HFF-Myc (cell line): ENCODE measurements at places on chromosomes 3 and 15.

GRCh38 chr15:73052653-73053397 is 562 bp downstream of the NEO1 start:
- no peak for DNase-seq

- DNase-seq, result no peak
Measured at GRCh38 chr15:92391640-92392039, 2.0 kb upstream of the ST8SIA2 start.

DNA sequence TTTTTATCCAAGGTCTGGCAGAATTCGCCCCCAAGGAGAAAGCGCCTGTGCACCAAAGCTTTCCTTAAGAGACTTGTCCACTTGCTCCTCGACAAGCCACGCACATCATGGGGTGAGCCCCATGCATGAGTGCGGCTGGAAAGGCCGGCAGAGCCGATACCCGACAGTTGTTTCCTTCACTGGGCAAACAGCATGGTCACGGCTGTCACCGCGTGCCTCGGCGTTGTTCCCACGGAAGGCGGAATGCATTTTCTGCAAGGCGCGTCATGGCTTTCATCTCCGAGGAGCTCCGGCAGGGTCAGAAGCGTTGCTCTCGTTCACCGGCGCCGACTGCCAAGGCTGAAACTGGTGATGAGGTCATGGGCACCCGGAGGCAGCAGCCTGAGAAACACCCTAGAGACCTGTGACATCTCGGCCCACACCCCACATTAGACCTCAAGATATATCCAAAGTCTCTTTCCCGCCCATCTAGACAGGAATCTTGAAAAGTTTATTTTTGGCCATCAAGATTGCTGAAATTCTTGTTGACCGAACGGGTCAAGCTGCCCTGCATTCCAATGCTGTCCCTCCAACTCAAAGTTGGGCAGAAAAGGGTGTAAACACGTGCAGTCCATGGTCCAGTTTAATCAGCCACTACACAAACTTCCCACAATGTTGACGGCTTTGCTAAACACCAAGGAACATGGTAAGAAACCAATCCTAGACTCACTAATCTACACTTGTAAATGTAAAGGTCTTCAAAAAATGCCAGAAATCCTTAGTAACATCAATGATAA is 604 bp upstream of the TJP1 start:
- DNase-seq, result no peak

DNA sequence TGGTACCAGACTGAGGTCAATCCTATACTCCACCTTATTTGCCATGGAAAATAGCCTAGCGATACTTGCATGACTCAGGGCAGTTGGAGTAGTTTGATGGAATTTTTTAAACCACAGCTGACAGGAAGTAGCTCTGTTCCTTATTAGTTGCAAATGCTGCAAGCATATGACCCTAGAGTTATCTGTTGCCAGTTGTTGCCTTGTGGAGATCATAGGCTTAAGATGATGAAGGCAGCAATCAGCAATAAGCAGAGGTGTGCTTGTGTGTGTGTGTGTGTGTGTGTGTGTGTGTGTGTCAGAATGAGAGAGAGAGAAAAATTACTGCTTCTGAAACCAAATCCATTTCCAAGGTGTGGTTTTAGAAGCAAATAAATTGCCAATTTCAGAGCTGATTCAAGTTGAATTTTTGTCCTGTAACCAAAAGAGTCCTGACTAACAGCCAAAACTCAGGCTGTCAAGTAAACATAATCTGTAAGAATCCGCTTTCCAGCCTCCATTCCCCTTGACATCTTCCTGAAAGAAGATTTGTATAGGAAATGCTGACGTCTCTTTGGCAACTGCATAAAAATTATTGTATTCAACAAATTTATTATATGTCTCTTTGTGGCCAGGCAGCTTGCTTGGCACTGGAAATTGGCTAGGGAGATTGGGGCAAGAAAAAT is 141.2 kb downstream of the SERPINI1 start:
- peak; percentile 63 for DNase-seq

DNA sequence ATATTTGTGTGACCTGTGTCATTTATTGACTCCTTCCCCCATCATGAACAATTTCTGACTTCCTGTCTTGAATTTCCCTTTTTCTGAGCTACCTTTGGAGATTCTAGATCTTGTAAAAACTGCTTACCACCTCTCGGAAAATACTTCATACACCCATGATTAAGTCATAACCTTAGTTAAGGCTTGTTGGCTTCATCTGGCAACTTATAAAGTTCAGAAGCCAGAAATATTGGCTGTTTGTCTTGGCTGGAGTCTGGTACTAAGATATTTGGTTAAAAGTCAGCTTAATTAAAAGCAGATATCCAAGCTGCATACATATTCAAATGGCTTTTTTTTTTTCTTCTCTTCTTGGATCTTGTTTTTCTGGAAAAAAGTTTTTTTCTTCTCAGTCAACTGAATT is 37.3 kb upstream of the B3GALNT1 start:
- peak; percentile 55 for DNase-seq

GRCh38 chr3:87710028-87710427 is 348.8 kb downstream of the CGGBP1 start:
- no peak for DNase-seq

GRCh38 chr15:91278951-91279350 is 178.9 kb downstream of the SV2B start:
- no peak for DNase-seq

DNA sequence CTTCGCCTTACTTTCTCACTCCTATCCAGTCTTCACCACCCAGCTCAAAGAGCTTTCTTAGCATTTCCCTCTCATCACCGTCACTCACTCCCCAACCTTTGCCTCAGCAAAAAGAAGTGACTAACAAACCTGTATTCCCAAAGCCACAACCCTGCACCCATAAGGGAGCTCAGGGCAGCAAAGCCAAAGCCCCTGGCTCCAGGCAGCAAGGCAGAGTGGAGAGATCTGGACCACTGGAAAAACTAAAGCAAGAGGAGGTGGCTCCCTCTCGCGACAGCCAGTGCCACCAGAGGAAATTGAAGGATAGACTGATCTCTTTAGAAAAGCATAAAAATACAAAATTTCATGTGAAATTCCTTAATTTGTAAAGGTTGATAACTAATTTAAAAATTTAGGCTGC is 25.1 kb upstream of the CDCP1 start:
- no peak for DNase-seq

- no peak for DNase-seq
Measured at GRCh38 chr3:124671106-124671505, 59.1 kb upstream of the UMPS start.

- DNase-seq, result no peak
Measured at GRCh38 chr3:76841747-76842146, 198.2 kb upstream of the ROBO2 start.

GRCh38 chr15:22874966-22875365 is 36.5 kb downstream of the NIPA2 start:
- DNase-seq, result no peak

- no peak for DNase-seq
Measured at GRCh38 chr15:78726870-78727551, 84.3 kb downstream of the ADAMTS7 start.
